Astrocyte (in vitro differentiated cells and primary cell): ENCODE measurements at places on chromosomes 3 and 15. TPM values are rescaled to one million over a fixed set of nuclear protein-coding genes. Genes with fewer than 3 reads are reported as not detected.

DNA sequence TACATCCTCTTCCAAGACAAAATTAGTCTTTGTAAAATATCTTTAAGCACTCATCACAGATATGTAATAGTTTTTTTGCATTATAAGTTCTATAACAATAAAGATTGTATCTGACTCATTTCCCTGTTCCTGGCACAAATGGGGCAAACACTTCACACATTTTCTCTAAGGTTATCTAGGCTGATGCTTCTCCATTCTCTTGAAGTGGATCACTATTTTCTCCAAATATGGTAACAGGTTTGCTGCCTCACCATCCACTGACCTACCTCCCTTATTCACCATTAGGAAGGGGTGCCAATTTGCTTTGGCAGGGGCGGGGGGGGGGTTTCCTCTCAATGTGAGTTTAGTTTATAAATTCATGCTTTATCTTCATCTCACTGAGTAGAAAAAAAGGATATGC is 767.7 kb upstream of the LMCD1 start:
- no peaks in the 10 kb centered on the region for H3K36me3 ChIP-seq
- H3K4me3 ChIP-seq = no peak overlapping the region
- H3K27me3 ChIP-seq = no peaks in the 10 kb centered on the region
- no peak for DNase-seq
- no peak overlapping the region for H3K27ac ChIP-seq

GRCh38 chr15:71761649-71762048 is 48.7 kb upstream of the NR2E3 start:
- H3K27me3 ChIP-seq = no peaks in the 10 kb centered on the region
- peaks cover 3% of the 10 kb centered on the region for H3K36me3 ChIP-seq
- H3K4me1 ChIP-seq = peaks cover 7% of the 10 kb centered on the region
- H3K4me3 ChIP-seq = no peak overlapping the region
- peak; percentile 80 for DNase-seq

DNA sequence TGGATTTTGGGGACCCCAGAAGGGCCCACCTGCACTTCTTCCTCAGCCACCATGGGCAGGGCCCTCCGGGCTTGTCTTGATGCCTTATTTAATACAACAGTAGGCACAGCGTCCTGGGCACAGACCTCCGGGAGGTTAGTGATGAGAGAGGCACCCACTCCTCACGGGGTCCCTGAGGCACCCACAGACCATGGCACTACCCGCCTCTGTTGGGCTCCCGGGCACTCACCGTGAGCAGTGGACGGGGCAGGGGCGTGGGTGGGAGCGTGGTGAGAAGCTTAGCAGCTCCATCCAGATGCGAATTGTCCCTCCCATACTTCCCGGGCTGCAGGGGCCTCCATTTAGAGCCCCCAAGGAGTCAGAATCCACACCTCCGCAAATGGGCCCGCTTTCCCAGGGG is 317 bp upstream of the MESP2 start:
- peak overlapping the region; percentile 39 for H3K4me3 ChIP-seq
- no peaks in the 10 kb centered on the region for H3K27me3 ChIP-seq
- no peaks in the 10 kb centered on the region for H3K36me3 ChIP-seq
- no peak overlapping the region for H3K27ac ChIP-seq
- DNase-seq = no peak

DNA sequence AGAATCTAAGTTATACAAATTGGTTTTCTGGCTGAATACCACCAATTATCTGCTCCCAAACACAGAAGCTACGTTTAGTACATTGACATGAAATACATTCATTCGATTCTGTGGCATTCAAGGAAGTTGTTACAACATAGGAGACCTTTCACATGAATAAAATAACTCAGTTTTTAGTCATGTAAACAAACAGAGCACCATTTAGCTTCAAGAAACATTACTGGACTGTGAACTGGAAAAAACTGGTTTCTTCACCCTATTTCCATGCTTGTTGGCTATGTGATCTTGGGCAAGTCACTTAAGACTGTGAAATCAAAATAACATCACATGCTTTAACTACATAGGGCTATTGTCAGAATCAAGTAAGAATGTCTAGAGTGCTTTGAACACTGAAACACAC is 46.2 kb downstream of the NRG4 start:
- H3K4me1 ChIP-seq = no peaks in the 10 kb centered on the region
- no peak overlapping the region for H3K4me3 ChIP-seq
- H3K36me3 ChIP-seq = no peaks in the 10 kb centered on the region

DNAH12 gene
- 0.23 and 0.36 TPM in 2 replicates for total RNA-seq

GRCh38 chr15:42523331-42523730 is 25.3 kb downstream of the LRRC57 start:
- no peaks in the 10 kb centered on the region for H3K4me1 ChIP-seq
- no peak for DNase-seq
- H3K27me3 ChIP-seq = no peaks in the 10 kb centered on the region
- H3K27ac ChIP-seq = no peak overlapping the region
- H3K4me3 ChIP-seq = no peak overlapping the region

PARP16 gene
- total RNA-seq = 2.7 and 4.7 TPM in 2 replicates

DNA sequence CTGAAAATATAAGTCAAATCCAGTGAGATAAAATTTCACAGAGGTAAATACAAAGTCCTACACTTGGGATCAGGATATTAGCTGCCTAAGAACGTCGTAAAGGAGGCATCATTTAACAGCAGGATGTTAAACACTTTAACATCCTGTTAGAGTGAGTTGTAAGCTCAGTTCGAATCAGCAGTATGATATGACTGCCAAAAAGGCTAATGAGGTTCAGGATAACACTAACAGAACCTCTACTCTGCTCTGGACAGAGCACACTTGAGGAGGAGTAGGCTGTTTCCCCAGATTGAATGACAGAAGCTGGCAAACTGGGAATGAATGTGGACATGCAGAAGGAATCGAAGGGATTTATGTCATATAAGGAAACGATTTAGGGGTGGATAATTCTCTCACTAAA is 227.1 kb upstream of the CD96 start:
- H3K4me3 ChIP-seq = no peak overlapping the region
- peak; percentile 9 for DNase-seq
- H3K4me1 ChIP-seq = peaks cover 19% of the 10 kb centered on the region
- no peaks in the 10 kb centered on the region for H3K27me3 ChIP-seq
- H3K27ac ChIP-seq = no peak overlapping the region

DNA sequence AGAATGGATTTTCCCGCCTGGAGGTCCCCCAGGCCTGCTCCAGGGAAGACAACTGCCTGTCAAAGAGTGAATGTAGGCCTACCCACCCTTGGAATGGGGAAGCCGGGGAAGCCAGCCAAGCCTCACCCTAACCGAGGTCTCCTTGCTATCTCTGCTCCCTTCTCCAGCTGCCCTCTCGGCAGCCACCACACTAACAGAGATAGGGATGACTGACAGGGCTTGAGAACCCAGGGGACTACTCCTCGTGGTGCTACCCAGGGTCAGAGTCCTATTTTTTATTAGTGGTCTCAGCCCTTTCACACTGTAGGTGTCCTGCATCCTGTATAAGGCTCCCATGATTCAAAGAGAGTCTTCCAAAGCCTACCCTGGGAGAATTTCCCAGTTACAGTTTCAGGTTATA is 160.6 kb upstream of the CHRM5 start:
- H3K4me3 ChIP-seq = no peak overlapping the region
- no peak overlapping the region for H3K27ac ChIP-seq
- H3K36me3 ChIP-seq = no peaks in the 10 kb centered on the region
- no peaks in the 10 kb centered on the region for H3K4me1 ChIP-seq

HHATL gene
- not detected in 2 replicates for total RNA-seq

EXD1 gene
- 0.07 TPM in 1 of 2 replicates, not detected in the other for total RNA-seq

DNA sequence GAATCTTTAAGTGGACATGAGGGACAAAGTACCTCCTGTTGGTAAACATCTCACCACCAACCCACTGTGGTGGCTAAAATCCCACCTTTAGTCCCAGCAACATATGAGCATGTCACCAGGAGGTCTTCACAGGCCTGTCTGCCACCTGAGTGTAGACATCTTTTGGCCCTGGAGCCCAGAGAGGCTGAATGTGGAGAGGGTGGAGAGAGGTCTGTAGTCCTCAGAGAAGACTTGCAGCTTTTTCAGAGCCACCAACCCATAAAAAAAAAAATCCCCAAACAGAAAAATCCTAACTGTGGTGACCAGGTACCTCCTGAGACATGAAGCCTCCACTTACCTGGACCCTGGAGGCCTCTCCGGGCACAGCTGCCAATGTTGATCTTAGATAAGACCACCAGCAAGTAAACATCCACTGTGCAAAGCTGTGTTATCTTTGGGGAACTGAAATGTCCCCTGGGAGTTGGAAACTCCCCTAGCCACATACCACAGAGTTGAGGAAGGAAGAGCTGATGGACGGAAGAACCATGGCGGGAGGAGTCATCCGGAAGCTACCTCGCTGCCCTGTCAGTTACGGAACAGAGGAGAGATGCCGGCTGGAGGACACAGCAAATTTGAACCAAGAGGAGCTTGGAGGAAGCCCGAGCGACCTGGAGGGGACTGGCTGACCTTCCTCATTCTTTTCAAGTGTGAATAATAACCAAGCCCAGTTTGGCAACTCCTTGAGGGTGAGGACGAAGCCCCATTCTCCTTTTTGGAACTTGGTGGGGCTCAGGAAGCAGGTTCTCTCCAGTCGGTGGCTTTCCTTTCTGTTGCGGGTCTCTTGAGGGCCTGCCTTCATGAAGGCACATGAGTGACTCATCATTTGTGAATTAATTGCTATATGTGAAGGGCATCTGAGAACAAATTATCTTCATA is at the start of gene GHRL:
Gene GHRL (minus strand): TSS at position 443 of the 915 bp plus-strand sequence. CDS start 2,767 bp downstream, outside the sequence.
- H3K36me3 ChIP-seq = peaks cover 6% of the 10 kb centered on the region
- no peak within 1 kb of the TSS for H3K4me3 ChIP-seq
- DNase-seq = no peak
- H3K4me1 ChIP-seq = peaks cover 7% of the 10 kb centered on the region
- H3K27ac ChIP-seq = no peak within 1 kb of the TSS

MUC4 gene
- 0.02 and 0.05 TPM in 2 replicates for total RNA-seq

DNA sequence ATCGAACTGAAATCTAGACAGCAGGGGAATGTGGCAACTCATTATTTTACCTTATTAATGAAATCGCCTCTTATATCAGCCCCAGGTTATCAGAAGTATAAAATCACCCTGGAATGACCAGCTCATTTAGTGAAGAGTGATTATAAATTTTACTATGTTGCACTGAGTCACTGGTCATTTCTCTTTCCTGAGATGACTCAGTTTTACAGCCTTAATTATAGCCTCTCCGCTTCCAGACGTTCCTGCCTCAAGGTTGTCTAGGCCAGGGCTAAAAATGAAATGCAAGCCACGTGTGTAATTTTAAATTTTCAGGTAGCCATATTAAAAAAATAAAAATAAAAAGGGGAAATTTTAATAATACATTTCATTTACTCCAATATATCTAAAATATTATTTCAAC is 33.3 kb downstream of the DET1 start:
- DNase-seq = peak; percentile 75
- H3K4me3 ChIP-seq = no peak overlapping the region
- H3K36me3 ChIP-seq = no peaks in the 10 kb centered on the region
- no peaks in the 10 kb centered on the region for H3K27me3 ChIP-seq

ARPIN gene
- total RNA-seq = 4.8 and 5.9 TPM in 2 replicates

LIPH gene
- 6.4 and 9.0 TPM in 2 replicates for total RNA-seq

RETNLB gene
- not detected in 2 replicates for total RNA-seq

- peak; percentile 12 for DNase-seq
- peaks cover 28% of the 10 kb centered on the region for H3K4me1 ChIP-seq
- no peaks in the 10 kb centered on the region for H3K27me3 ChIP-seq
- no peaks in the 10 kb centered on the region for H3K36me3 ChIP-seq
- H3K27ac ChIP-seq = peak overlapping the region; percentile 66
Measured at GRCh38 chr15:36430726-36431265, 148.6 kb upstream of the CDIN1 start.

P2RY1 gene
- total RNA-seq = 1.1 and 1.4 TPM in 2 replicates

DNA sequence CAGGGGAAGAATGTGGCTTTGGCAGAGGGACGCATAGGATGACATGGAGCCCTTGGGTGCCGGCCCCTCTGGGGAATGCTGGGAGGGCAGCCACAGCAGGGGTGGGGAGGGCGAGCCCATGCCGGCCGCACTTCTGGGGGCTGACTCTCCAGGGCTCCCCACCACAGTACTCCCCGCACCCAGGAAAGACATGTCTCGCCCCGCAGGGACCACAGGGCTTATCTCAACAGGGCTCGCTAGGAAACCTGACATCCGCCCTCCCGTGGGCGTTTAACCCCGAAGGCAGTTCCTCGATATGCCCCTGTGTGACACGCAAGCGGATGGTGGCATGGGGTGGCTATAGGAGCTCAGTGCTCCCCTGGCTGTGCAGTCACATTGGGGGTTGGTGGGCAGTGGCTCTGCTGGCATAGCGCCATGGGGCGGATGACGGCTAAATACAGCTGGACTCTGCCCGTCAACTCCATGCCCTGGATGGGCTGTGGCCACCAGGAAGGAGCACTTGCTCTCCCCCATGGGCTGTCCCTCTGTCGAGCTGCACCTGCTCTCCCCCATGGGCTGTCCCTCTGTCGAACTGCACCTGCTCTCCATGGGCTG is 141.4 kb downstream of the ADAMTS17 start:
- H3K36me3 ChIP-seq = no peaks in the 10 kb centered on the region
- DNase-seq = no peak
- peaks cover 16% of the 10 kb centered on the region for H3K27me3 ChIP-seq
- H3K27ac ChIP-seq = no peak overlapping the region
- H3K4me3 ChIP-seq = no peak overlapping the region
